ENCODE measurements at places on chromosomes 1 and 21.

- no peak for DNase-seq
These were observed 18.0 kb downstream of the INKA2 start for GRCh38 chr1:111720977-111721786.

- DNase-seq = no peak
These were observed 330.2 kb downstream of the USP25 start for GRCh38 chr21:16059981-16060380.

- DNase-seq = no peak
These were observed 4.8 kb downstream of the CTH start for GRCh38 chr1:70415882-70416281.

DNA sequence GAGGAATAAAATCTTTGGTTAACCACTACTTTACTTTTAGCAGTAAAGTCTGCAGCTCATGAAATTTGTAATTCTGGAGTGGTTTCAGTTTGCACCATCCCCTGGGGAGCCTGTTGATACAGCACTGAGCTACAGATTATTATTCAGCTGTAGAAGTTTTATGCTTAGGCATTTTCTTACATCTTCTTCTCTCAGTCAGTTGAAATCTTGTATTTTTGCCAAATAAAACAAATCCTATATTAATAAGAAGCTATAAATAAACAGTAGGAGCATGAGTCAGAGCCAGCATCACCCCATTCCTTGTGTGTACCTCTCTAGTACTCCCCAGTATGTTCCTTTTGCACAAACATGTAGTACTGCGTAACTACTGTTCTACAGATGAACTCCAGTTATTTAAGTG, 118.9 kb downstream of the ATF6 start:
- DNase-seq = peak; percentile 67

- peak; percentile 10 for DNase-seq
These were observed 31.4 kb downstream of the CLCA1 start for GRCh38 chr1:86499987-86500593.

GRCh38 chr1:89833183-89834082, 12.6 kb downstream of the LRRC8D start:
- no peak for DNase-seq

GRCh38 chr1:62181532-62181931, 13.1 kb upstream of the L1TD1 start:
- DNase-seq = no peak

DNA sequence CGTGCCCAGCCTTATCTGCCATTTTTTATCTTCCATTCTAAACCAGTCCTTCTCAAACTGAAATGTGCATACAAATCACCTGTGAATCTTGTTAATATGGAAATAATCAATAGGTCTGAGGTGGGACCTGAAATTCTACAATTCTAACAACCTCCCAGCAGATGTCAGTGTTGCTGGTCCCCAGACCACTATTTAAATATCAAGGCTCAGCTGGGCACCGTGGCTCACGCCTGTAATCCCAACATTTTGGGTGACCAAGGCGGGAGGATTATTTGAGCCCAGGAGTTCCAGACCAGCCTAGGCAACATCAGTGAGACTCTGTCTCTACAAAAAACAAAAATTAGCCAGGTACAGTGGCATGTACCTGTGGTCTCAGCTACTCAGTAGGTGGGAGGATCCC, 4.1 kb downstream of the UQCRHL start:
- no peak for DNase-seq

DNA sequence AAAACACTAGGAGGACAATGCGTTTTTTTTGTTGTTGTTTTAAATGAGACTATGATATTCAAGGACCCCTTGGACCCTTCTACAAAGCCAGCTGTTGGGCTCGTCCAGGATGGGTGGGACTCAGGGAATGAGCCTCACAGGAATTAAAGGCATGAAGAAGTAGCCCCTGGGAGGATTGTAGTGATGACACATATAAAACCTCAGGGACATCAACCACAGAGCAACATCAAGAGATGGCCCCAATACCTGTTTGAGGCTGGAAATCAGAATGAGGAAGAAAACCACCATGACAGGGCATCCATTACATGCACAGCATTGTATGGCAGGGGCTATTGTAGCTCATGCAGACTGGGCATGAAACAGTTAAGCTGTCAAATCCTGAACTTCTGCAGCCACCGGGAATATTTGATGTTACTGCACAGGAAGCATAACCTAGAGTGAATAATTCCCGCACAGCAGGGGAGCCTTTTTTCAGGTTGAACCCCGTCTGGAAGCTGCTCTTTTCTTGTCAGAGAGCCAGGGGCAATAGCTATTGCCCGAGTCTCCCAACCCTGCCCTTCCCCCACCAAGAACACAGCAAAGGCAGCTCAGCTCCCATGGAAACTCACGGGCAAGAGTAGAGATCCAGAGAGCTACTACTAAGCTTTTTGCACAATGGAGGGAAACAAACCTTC, 140.2 kb upstream of the FGGY start:
- peak; percentile 79 for DNase-seq

GRCh38 chr1:26536081-26536480, 6.5 kb downstream of the RPS6KA1 start:
- no peak for DNase-seq

GRCh38 chr1:151968058-151968457, 25.6 kb downstream of the S100A10 start:
- DNase-seq = no peak

DNA sequence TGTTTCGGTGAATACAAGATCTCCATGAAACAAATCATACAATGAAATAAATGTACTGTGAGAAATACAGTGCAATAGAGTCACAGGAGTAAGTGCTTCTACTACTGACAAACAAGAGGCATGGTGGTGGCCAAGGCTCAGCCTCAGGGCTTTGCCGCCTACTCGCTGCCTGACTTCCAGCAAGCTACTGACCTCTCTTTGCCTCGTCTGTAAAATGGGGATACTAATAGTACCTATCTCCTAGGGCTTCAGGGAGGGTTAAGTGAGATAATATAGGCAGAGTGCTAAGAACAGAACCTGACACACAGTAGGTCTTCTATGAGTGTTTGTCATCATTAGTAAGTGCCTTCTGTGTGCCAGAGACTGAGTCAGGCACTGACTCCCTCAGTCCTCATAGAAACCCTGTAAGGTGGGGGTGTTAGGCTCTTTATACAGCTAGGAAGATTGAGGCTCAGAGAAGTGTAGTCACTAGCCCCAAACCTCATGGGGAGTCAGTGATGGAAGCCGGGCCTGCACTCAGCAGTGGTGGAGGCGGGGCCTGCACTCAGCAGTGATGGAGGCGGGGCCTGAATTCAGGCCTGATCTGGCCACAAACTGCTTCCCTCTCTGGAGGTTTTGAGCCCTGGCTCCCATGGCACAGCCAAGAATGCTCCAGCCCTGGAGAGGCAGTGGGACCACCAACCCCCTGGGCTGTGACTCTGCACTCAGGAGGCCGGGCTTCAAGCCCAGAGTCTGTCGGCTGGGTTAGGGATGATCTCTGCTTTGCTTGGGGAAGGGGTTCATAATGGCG, 6.8 kb downstream of the BSND start:
- DNase-seq = no peak

DNA sequence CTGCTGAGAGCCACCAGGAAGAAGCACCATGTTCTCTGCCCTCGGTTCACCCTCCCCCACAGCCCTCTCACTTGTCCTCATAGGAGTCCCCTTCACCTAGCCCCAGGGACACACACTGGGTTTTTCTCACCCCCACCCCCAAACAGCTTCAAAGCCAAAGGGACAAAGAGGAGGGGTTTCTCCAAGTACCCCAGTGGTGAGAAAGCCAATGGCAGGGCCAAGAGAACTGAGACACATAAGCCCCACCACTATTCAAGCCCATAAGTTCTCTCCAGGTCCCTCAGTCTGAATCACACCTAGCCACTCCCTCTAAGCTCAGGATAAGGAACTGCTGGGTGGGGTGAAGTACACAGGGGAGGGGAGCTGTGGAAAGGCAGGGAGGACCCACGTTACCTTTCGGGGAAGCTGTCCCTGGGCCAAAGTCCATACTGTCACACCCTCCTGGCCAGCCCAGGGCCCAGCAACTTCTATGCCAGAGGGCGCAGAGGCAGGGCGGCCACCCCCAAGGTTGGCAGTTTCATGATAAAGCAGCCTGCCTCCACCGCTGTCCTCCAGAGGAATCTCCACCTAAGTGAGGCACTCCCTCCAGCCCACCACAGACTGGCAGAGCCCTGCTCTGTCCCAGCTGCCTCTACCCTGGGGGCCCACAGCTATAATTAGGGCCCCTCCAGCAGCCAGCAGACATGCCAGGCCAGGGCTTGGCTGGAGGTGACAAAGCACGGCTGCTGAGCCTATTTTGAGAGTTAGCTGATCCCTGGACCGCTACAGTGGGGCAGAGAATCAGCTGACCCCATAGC, 39.0 kb upstream of the PPP1R15B start:
- no peak for DNase-seq
